Sigmoid colon (tissue), 7 donors: ENCODE measurements at places on chromosomes 4 and X. TPM values are rescaled to one million over a fixed set of nuclear protein-coding genes. Genes with fewer than 3 reads are reported as not detected.

GRCh38 chr4:85676850-85677590, 202.1 kb downstream of the ARHGAP24 start:
- DNase-seq = no peak

DNA sequence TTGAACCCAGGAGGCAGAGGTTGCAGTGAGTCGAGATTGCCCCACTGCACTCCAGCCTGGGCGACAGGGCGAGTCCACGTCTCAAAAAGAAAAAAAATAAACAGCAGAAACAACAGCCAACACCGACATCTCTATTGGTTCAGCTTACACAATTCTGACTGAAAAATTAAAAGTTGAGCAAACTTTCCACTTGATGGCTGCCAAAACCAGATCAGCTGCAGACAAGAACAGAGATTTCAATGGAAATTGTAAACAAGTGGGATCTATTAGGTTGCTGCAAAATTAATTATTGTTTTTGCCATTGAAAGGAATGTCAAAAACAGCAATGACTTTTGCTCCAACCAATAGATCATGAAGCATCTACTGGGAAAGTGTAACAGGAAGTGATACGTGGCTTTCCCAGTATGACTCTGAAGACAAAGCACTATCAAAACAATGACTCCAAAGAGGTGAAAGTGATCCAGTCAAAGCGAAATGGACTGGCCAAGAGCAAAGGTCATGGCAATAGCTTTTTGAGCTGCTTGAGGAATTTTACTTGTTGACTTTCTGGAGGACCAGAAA, 26.3 kb downstream of the UPF3B start:
- DNase-seq = no peak

- DNase-seq = no peak
Observed at GRCh38 chr4:73844806-73845205, 8.3 kb upstream of the PF4V1 start.

DNA sequence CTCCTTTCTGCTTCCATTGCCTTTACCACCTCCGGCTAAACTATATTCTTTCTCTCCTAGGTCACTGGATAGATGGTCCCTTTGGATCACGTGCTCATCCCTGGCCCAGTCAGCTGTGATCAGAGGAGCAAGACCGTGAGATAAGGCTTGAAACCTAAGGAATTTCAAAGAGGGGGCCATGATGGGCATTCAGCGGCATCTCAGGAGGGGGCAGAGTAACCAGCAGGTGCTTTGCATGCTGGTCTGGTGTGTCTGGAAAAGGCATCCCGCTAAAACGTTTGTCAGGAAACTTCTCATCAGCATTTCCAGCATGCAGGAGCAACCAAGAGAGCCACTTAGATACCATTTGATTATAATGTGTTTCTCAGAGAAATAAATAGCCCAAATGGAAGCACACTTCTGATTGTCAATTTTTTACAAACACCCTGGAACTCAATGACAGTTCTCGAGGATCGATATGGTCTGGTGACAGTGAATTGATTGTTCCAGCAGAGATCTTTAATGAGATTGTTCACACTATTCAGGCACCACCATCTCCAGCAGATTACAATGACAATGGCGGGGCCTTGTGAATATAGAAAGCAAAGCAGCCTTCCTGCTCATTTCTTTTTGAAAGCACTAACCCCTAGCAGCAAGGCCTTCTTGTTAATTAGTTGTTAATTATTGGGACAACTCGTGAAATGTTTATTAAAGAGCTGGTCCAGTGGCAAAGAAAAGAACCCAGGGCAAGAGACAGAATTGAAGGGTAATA, 327.1 kb downstream of the PTTG2 start:
- DNase-seq = no peak

- DNase-seq = no peak
Observed at GRCh38 chr4:39323821-39324220, 42.3 kb downstream of the RFC1 start.

DNA sequence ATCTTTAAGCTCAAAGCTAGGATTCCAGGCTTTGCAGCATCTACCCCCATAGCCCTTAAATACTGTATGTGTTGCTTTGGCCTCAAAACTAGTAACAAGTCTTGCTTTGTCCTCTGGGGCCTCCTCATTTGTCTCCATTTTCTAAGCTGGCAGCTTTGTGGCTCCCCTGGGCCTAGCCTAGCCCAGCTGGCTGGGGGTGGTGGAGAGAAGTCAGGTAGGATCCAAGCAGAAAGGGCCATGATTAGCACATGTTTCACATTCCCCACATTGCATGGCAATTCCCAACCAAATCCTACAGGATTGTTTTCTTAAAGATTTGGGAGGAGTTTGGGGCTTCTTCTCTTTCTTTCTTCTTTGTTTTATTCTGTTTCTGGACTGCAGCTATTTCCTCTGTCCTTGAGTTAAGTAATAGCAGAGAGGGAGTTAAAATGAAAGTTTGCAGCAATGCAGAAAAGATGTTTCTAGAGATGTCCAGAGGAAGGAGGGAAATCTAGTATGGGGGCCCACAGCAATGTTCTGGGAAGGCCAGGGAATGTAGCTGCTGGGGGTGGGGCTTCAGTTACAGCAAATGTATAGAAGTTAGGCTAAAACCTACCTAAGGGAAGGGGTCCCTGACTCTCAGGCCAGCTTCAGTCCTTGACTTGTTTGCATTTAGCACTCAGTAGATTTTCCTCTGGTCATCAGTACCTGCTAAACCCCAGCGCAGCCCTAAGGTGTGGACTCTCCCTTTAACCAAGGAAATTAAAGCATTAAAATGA, 92.1 kb downstream of the SHROOM4 start:
- no peak for DNase-seq

The TMPRSS11D gene
- not detected for total RNA-seq

The SMR3B gene
- total RNA-seq = not detected
